ENCODE measurements at places on chromosomes 11 and 22.

DNA sequence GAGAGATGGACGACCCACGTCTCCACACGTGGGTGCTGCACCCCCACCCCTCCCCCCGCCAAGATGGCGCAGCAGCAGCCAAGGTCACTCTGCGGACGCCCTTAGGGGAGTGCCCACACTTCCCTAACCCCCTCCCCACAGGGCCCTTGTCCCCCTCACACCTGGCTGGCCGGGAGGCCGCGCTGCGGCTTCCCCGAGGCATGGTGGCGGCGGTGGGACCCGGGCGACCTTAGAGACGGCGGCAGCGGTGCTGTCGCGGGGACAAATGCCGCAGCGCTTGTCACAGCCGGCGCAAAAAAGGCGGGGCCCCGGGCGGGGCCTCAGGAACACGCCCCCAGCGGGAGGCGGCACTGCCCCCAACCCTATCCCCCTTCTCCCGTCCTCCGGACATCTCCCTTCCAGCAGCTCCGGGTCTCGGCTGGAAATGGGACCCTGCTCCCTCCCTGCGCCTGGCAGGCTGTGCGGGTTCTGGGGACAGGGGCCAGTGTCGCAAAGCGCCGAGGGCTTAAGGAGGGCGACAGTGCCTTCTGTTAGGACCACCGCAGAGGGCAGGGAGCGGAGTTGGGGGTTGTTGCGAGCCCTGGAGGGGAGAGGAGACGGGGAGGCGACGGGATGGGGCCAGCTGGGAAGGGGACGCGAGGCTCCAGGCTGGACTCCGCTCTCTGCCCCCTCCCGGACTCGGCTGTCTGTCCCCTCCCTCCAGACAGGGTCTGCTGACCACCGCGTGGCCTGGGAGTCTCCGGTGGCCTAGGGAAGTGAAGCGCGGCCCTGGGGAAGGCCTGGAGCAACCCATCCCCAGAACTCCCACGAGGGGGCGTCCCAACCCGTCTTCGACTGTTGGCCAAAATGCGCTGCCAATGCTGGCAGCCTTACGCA is at the start of gene CHCHD10:
CHCHD10 (minus strand) TSS at position 300 of the 876 bp plus-strand sequence; CDS start at position 202, 98 bp downstream.
- DNase-seq: peak; percentile 91

GRCh38 chr11:115674176-115674936 is 170.1 kb upstream of the CADM1 start:
- no peak for DNase-seq

- no peak for DNase-seq
These were observed 94.5 kb downstream of the RPS6KA4 start for GRCh38 chr11:64453466-64453865.

- DNase-seq: no peak
These were observed 37.3 kb upstream of the POU2AF1 start for GRCh38 chr11:111416231-111416960.

- no peak for DNase-seq
These were observed 154.6 kb downstream of the BRD1 start for GRCh38 chr22:49673048-49673447.

- no peak for DNase-seq
These were observed 504.2 kb downstream of the SOX6 start for GRCh38 chr11:15852179-15852578.

DNA sequence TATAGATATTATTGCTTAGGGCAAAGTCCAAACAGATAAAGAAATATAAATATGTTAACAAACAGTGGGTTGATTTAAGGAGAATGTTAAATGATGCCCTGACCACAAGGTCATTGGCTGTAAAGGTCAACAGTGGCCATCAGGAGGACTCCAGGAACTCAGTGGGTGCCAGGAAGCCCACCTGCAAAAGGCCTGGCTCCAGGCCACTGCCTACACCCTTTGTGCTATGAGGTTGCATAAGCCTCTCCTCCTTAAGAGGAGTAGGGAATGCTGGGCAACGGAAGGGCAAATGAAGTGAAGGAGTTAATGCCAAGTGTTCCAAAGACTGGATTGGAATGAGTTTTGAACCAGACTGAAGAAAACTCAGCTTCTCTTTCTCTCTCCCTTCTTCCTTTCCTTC is 73.3 kb upstream of the ALX4 start:
- no peak for DNase-seq

DNA sequence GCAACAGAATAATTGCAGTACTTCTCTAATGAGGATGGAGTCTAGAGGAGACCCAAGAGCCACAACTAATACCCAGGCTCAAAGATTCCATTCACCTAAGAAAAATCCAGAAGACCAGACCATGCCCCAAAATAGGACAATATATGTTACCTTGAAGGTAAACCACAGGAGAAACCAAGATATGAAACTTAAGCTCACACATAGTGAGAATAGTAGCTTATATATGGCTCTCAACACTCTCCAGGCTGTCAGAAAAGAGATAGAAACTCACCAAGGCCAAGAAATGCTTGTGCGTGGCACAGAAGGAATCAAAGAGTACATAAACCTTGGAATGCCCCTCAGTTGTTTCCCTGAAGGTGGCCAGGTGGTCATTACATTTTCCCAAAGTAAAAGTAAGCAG is 9.1 kb downstream of the FAM111A start:
- DNase-seq: no peak

DNA sequence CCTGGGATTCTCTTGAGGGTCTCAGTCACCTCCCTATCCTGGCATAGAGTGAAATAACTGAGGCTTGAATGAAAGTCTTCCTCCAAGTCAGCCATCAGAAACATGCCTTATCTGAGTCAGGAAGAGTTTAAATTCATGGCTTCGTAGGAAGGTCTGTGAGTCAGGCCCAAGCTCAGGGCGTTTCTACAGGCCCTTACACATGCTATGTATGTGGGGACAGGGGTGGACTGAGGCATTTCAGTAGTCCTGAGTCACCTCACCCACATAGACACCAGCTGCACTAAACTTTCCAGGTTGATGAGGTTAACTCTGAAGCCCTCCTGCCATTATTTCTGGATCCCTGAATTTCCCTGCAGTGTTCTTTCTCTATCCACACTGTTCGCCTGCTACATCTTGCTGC is 134.6 kb upstream of the RCN1 start:
- no peak for DNase-seq

GRCh38 chr11:134584706-134585445 is 172.8 kb upstream of the B3GAT1 start:
- DNase-seq: peak; percentile 62

DNA sequence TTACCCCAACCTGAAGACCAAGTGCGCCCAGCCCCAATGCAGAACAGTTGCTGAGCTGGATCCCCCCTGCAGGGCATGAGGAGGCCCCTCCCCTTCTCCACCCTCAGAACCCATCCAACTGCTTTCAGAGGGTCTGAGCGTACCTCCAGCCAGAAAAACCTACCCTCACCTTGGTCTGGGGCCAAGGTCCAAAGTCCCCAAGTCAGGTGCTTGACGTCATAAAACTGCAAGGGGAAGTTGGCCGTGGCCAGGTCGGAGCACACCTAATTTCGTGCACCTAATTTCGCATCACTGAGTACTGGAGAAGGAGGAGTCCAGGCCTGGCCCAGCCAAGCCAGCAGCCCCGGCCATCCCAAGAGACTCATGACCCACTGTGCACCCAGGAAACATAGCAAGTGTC is 289.8 kb downstream of the CTTN start:
- no peak for DNase-seq

- DNase-seq: no peak
These were observed 99.5 kb downstream of the NAV2 start for GRCh38 chr11:19812096-19812495.

GRCh38 chr22:36329254-36330078 is 58.3 kb downstream of the MYH9 start:
- no peak for DNase-seq

DNA sequence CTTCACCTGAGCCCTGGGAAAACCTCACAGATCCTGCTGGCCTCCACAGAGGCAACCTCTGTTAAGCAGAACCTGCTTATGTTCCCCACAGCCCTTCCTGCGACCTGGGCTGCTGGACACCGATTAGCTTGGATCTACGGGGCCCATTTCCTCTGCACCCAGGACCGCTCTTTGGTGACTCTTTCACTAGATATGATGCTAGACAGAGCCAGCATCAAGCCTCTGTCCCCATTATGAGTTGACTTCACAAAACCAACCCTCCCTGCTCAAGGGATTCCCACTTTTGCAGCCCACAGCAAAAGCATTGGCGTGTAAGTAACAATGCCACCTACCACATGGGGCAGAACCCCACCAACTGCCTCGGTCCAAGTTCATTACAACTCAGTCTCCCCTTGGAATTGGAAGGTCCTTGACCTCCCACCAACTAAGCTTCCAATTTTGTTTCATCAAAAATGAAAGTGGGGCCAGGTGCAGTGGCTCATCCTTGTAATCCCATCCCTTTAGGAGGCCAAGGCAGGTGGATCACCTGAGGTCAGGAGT is 15.2 kb upstream of the TMPRSS4 start:
- DNase-seq: no peak

- DNase-seq: no peak
These were observed 975.6 kb downstream of the BRD1 start for GRCh38 chr22:48851933-48852549.

GRCh38 chr22:24155627-24156140 is 25.6 kb upstream of the SUSD2 start:
- DNase-seq: peak; percentile 74

GRCh38 chr22:48257685-48258055 is 1495.2 kb downstream of the TBC1D22A start:
- no peak for DNase-seq

DNA sequence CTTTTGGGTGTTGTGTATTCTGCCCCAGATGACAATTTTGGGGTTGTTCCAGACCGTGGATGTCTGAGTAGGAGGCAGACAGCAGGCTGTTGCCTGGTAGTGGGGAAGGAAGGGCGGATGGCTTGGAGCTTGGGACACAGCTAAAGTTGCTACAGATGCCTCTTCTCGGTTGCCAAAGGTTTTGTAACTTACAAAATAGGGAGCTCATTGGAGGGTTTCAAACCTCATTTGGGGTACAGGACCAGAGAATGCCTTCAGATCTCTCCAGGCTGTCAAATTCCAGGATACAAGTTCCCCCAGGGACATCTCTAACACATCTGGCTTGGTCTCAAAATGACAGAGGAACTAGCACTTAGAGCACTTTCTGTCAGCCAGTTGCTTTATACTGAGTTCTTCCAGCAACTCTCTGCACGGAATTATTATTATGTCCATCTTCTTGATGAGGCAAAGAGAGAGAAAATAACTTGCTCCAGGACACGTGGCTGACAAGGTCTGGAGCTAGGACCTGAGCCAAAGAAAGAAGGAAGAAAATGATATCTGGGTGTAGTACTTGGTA is 56.0 kb downstream of the SLC1A2 start:
- DNase-seq: peak; percentile 62

DNA sequence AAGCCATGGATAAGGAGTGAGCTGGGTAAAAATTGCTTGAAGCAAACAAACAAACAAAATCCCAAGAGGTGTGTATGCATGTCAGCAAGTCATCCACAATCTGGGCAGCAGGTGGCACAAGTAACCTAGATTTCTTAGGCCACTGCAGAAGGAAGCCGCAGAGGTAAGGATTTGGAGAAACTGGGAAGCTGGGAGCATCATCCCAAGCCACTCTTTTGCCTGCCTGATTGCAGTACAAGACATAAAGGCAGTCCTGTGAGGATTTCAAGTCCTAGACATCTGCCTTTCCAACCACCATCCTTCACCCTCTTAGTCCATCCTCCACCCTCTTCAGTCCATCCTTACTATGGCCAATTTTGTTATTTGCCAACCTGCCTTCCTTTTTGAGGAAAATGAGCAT is 67.2 kb upstream of the BMAL1 start:
- peak; percentile 84 for DNase-seq

DNA sequence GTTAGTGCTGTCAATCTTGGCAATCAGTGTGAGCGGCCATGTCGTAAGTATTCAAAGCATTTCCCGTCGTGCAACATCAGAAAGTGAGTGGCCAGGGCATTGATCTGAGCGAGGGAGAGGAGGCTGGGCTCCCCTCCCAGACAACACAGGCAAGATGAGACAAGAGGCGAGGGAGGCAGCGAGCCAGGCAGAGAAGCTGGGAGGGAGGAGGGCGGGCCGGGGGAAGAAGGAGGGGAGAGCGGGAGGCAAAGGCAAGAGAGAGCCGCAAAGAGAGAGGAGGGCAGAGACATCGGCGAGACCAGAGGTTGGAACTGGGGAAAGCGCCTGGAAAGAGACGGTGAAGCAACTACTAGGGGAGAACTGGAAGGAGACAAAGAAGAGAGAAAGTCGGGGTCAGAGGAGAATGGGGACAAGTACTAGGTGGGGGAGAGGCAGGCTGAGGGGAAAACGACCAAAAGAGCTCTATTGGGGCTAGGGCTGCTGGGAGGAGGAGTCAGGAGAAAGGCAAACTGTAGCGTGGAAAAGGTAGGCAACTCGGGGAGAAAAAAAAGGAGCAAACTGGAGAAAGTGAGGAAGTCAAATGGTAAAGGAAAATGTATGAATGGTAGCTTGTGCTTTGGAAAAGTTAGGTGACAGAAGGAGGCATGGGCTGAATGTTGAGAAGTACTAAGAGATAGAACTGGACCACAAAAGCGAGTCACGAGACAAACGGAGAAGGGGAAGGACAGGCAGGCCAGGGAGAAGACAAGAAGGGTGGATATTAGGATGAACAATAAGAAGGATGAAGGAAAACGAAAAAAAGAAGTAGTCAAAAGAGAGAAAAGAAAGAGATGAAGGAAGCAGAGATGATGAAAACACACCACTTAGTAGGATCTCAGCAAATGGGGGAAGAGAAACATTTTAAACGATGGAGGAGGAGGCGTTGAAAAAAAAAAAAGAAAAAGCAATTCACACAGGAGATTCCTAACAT is 130.5 kb upstream of the C11orf58 start:
- peak; percentile 78 for DNase-seq

- no peak for DNase-seq
These were observed 22.9 kb upstream of the FGF3 start for GRCh38 chr11:69841859-69842698.

DNA sequence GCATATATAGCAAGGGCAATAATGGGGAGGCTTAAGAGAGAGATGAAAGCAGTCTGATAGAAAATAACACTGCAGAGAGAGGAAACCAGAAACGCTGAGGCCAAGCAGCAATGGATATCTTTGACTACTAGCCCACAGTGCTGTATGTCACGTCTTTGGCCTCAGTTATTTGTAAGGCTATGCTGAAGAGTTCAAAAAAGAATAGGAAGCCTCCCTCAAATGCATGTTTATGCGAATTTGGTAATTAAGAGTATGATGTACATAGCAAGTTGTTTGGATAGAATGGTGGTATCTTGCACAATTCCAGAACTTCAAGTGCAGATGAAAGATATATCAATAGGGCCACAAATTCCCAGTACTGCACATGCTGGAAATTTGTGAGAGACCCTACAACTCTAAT is 89.2 kb downstream of the MPPED2 start:
- no peak for DNase-seq

GRCh38 chr11:58562375-58562800 is 13.3 kb downstream of the LPXN start:
- DNase-seq: no peak

All from Ammon's horn (tissue), 1 donor.